ENCODE measurements at places on chromosomes 5 and 9.

- no peak for DNase-seq
Measured at GRCh38 chr5:156339139-156339841, 12.3 kb downstream of the SGCD start.

DNA sequence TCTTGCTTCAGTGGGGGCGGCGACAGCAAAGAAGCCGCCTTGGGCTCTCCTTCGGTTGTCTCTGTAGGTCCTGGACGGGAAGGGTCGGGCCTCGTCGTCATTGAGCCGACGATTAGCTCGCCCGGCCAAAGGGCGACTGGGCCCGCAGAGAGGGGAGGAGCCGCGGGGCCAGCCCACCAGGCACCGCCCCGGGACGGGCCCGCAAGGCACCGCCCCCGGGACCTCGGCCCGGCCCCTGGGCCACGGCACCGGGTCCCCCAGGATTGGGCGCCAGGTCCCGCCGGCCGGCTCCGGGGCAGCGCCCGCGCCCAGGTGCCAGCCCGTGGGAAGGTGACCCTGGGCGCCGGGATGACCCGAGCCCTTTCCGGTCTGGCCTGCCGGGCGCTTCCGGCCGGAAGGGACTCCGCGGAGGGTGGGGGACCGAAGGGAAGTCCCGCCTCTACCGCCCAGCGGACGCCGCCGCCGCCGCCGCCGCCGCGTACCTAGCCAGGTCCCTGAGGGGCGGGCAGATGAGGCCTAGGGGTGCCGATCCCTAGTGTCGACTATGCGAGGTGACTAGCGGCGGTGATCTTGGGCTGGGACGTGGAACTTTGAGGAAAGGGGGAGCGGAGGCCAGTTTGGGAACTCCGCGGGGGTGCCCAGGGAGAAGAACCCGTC is at the start of the genes GBA2 and RGP1:
TSS of gene GBA2 (minus strand) at position 371 of the 657 bp plus-strand sequence. CDS start 524 bp downstream, outside the sequence.
TSS of gene RGP1 (plus strand) at position 430 of the 657 bp plus-strand sequence. CDS start 469 bp downstream, outside the sequence.
- peak; percentile 61 for DNase-seq

GRCh38 chr9:84587153-84587552 is 82.4 kb upstream of the NTRK2 start:
- no peak for DNase-seq

DNA sequence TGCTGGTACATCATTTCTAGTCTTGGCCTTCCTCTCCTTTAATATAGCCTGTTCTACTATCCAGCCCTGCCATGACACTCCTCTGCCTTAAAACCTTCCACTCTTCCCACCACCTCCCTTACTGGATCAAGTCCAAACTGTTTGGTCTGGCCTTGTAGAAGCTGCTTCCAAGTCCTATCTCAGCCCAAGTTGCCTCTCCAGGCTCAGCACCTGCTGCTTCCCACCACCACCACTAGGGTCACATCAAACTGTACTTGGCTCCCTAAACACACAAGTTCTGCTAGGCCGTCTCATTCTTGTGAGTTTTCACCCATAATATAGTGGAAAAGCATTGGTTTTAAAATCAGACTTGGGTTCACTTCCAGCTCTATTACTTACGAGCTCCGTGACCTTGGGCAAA is 1.4 kb downstream of the NDUFA8 start:
- DNase-seq, result no peak

DNA sequence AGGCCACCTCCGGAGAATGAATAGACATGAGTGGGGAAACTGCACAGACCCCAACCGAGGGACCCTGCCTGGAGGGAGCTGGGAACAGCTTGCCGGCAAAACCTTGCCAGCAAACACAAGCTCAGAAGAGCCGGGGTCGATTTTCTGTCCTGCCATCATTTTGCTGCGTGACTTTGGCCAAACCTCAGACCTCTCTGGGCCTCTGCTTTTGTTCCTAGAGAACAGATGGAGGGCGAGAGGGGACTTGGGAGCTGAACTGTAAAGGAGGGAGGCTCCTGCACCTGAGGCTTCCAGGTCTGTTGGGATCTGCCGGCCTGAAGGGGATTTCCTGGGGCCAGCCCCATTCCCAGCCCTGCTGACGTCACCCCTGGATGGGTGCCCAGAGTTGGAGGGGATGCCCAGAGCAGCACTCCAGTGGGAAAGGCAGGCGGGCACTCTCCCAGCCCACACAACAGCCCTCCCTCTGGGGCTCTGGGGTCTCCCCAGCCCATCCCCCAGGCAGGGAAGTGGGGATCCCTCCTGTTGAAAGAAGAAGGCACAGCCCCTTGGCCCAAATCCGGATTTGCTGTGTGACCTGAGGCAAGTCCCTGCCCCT is 40.4 kb upstream of the SYNPO start:
- no peak for DNase-seq

DNA sequence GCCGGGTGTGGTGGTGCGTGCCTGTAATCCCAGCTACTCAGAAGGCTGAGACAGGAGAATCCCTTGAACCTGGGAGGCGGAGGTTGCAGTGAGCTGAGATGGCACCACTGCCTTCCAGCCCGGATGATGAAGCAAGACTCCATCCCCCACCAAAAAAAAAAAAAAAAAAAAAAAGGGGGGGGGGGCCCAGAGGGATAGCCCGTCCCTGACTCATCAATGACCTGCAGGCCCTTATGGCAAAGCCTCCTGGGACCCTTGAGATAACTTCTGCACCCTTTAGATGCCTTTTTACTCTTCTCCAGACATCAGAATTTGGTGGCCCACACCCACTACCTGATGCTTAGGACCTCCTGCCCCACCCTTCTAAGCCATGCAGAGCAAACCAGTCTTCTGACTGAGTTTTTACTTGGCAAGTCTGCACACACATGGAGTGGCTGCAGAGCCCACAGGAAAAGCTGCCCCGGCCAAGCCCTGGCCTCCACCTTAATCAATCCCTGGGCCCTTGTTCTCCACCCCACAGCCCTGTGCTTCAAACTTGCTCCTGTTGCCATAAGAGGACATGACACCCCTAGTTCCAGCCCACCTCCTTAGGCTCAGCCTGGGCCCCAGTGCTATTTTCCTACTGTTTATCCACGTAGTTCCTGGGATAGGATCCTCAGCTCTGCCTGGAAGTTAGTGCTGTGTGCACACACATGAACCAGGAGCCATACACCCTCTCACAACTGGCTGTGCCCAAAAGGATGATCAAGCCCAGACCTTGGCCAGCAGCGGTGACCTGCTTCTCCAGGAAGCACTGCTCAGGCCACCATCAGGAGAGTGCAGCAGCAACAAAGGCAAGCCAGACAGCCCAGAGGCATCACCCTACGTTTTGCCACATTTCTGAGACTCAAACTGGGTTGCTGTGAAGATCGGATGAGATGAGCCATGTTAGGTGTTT is 5.1 kb downstream of the MGAT1 start:
- DNase-seq, result no peak

DNA sequence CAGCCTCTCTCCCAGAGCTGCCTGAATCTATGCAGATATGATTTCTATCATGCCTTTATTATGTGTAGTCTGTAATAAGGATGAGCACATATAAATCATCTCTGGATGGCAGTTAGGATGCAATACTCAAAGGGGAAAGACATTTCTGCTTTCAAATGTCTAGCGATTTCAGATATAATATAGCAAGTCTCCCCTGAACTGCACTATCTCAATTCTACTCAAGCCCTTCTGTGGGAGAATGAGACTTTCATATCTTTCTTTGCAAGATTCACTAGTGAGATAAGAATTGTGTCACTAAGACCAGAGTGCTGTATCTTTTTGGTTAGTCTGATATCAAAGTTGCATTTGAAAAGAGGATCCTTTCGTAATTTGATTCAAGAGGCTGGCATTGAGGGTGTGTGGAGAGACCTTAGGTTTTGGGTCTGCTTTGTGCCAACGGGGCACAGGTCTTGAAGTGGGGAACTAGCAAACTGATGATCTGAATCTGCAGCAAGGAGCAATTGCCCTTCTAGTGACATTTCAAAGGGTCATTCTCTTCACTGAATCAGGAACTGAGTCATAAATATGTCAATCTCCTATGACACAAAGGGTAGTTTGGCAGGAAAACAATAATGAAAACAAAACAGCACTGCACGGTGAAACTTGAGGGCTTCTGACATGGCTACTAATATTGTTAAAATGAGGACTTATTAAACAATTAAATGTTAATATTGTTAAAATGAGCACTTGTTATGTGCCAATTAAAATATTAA is 305.5 kb upstream of the CLINT1 start:
- no peak for DNase-seq

DNA sequence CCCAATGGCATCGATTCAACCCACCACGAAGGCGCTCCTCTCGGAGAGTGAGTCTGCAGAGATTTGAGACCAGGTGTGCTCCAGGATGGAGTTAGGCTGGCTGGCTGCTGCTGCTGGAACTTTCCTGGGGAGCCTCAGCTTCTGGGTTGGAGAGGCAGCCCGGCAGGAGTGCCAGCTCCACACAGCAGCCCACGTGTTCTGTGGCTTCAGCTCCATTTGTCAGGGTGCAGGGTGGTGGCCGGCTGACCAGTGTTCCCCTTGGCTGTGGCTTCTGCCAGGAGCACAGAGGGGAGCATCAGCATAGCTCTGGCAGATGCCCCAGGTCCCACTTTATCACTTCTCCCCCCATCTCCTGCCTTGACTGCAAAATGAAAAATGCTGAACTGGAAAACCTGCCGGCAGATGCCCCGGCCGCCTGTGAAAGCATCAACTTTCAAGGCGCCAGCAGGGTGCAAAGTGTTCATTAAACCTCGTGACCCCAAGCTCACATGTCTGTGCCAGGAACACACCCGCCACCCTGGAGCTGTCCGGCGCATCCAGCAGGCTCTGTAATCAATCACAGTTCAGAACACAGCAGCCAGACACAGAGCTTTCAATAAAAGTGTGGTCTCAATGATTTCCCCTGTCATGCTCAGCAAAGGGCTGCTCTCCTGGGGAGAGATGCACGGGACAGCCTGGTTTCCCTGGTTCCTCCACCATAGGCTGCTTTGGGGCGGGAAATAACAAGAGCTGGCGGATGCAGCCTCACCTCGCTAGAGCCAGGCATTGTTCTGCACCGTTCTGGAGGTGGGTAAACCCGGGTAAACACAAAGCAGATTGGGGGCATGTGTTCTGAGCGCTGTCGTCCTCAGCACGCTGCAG is 53.2 kb downstream of the TRIP13 start:
- DNase-seq, result no peak

DNA sequence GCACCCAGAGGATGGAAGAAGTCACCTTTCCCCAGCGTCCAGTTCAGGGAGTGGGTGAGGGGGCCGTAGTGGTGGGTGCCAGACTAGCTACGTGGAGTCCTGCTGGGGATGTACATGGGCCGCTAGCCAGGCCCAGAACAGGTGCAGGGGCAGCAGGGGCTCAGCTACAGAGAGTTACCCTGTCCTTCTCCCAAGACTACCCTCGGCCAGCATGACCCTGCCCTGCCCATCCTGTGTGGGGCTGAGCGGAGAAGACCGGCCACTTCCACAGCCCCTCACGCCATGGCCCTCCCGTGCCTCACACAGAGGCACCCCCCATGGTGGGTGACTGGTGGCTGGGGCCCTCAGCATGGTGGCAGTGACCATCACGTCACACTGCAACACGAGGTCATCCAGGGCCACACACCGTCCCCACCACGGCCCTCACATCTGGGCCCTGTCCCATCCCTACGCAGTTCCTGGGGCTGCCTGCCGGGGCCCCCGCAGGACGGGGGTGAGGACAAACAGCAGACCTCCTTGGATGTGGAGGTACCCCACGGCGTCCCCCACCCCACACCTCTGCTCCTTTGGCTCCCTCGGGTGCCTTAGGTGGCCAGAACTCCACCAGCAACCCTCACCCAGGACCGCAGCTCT is 977 bp upstream of the DPP7 start:
- DNase-seq, result no peak

- DNase-seq, result no peak
Measured at GRCh38 chr9:95670122-95670521, 153.4 kb upstream of the PTCH1 start.

Data from activated gamma-delta T cell (primary cell).